Activated CD4-positive, alpha-beta T cell treated with anti-CD3 and anti-CD28 coated beads, Interleukin-2, Interleukin-4, amounts not matched to agents 100 ng/mL and 50 ng/mL, durations not matched to agents 16 hours and 8 hours (primary cell): ENCODE measurements at places on chromosomes 4 and X.

- DNase-seq = no peak
These were observed 53.8 kb downstream of the CXCL1 start for GRCh38 chr4:73922766-73923630.

DNA sequence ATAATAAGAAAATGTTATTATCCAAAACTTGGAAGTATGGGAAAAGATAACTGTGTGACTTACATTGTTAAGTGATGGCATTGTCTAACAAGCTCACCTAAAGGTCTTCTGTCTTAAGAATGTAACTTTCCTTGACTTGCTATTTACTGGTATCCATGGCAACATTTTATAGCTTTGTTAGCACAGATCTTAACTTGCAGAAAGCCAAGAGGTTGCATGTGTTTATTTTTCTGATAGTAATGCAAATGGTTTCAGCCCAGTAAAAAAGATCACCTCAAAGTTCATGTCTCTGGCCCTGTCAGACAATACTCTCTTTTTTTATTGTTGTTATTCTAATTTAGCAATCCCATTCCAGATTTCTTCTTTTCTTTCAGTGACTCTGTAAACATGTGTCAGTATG is 425.3 kb downstream of the SPRY1 start:
- no peak for DNase-seq

- no peak for DNase-seq
These were observed 27.3 kb upstream of the CRLF2 start for GRCh38 chrX:1239681-1240142.

DNA sequence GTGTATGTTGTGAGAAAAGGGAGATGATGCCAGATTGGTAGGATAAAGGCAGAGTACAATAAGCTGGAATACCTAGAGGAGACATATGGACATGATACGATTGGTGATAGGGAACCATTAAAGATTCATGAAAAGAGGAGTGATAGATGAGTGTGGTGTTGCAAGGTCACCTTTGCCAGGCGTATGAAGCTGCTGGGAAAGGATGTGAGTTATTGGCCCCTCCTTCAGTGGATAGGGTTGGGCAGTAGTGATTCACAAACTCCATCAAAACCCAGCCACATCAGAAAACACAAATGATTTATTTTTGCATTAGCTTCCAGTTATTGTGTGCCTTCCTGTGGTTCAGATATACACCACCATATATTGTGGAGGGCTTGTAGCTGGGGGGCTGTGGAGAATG is 34.3 kb downstream of the TMEM164 start:
- no peak for DNase-seq

DNA sequence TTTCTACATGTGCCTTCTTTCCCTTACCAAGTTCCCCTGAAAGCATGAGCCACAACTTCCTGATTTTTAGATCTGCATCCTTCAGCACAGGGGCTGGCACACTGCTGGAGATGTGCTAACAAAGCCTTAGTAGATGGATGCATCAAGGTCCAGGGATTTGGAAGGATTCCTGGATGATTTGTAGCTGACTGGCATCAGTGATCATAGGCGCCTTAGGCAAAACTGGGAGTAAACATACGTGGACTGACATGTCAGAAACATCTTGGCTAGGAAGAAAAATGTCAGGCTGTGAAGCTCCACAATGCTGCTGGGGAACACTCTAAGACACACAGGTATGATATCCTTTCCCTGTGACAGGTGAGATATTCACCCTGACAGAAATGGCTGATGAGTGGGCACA is 156.4 kb downstream of the AMELX start:
- DNase-seq = no peak

GRCh38 chr4:72604324-72604723 is 35.3 kb upstream of the ADAMTS3 start:
- DNase-seq = no peak

- peak; percentile 91 for DNase-seq
These were observed 12.5 kb downstream of the RFC1 start for GRCh38 chr4:39353478-39354253.
